GM20000 (cell line): ENCODE measurements at places on chromosomes 4 and X.

DNA sequence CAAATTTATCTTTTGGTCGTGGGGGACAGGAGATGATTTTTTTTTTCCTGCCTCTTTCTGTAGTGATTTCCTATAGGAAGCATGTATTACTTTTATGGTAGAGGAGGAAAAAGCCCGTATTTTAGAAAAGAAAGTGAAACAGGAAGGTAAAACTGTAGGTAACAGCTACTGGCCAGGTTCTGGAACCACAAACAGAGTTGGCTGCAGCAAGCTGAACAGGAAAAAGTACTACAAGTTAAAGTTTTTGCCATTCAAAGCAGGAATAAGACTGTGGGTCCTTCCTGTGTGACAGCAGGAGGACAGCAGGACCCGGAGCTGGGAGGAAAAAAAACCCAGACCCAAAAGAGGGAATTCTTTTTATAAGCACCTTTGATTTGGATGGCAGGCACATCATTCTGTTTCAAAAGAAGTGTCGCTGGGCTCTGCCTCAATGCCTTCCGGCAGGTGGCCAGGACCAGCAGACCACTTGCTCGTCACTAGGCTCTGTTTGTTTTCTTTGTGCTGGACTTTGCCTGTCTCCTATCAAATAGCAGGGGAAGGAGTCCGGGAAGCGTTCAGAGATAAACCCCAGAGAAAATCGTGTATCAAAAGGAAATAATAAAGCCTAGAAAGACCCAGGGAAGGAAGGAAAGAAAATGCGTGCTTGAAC lies 277.9 kb downstream of the ADGRA3 start:
- DNase-seq = no peak

- DNase-seq = no peak
Observed at GRCh38 chrX:7841084-7841805, 1.7 kb upstream of the VCX start.

GRCh38 chr4:40514497-40514951 lies 115.1 kb downstream of the RBM47 start:
- DNase-seq = no peak

DNA sequence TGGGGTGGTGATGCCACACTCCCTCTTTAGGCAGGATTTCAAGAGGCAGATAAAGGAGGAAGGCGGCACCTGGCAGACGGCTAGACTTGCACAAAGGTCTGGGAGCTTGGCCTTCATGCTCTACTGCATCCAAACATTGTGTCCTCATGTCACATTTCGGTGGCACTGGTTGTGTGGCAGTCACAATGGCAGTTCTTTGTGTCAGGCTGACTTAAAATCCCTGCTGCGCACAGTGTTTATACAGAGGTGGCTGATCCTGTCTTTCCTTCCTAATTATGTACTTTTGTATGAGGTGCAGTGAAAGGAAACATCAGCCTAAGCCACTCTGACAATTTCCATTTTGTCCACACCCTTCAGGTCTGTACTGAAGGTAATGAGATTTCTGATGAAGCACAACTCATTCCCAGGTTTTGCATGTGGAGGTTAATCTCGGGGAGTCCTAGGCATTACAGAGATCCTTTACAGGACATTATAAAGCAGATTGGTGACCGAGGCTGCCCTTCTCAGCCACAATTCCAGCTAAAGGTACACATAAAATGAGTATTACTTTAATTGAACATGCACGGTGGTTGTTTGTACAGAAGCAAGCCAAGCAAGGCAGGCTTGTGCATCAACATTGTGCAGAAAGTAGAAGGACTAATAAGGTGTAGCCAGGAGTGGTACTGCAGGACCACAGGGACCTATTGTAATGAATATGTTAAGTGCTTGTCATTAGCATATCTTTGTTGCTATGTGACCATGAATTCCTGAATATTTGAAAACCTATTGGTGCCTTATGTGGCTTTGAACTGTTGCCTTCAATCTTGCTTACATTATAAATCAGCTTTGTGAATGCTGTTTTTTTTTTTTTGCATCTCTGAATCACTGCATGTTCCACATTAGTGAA lies 147.6 kb downstream of the STK32B start:
- DNase-seq = no peak

DNA sequence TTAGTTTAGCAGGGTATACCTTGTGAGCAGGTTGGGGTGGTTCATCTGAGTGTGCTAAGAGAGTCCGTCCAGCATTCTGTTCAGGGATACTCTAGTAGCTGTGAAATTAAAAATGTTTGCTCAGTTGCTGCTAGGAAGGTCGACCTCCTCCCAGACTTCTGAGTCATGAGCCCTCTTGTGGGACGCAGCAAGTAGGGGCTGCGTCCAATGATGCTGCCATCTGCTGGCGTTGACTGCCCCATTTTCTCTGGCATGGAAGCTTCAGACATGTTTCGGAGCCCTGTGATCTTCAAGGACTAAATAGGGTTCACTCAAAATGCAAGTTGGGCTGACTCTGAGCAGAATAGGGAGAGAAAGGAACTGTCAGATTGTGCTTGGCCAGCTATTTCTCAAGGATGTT lies 201.0 kb upstream of the ARSJ start:
- DNase-seq = no peak

- DNase-seq = no peak
Observed at GRCh38 chr4:65089666-65090065, 580.6 kb downstream of the EPHA5 start.
